Cardiac septum (tissue), 1 donor: ENCODE measurements at places on chromosomes 1 and 21. TPM values are rescaled to one million over a fixed set of nuclear protein-coding genes. Genes with fewer than 3 reads are reported as not detected.
A peak's percentile ranks its signal among the peaks of the same experiment; 100 is the strongest.

- no peak for DNase-seq
These were observed 160.5 kb downstream of the RASAL2 start for GRCh38 chr1:178254433-178254832.

DNA sequence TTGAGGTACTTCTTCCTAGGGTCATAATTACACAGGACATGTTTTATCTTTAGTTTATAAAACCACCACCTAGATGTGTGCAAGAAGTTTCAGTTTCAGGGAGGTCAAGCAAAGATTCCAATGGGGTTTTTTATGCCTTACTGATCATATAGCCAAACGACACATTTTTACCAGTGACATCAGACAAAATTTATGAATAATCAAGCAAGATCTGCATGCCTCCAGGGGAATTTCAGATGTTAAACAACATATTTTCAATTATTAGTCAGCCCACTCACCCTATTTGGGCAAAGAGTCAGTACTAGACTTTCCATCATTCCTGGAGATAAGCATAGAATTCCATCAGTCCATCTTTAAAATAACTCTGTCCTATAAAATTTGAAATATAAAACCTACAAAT is 867.4 kb downstream of the KCNT2 start:
- DNase-seq, result no peak

- DNase-seq, result no peak
These were observed 1.8 kb upstream of the KCNJ15 start for GRCh38 chr21:38254970-38255369.

DNA sequence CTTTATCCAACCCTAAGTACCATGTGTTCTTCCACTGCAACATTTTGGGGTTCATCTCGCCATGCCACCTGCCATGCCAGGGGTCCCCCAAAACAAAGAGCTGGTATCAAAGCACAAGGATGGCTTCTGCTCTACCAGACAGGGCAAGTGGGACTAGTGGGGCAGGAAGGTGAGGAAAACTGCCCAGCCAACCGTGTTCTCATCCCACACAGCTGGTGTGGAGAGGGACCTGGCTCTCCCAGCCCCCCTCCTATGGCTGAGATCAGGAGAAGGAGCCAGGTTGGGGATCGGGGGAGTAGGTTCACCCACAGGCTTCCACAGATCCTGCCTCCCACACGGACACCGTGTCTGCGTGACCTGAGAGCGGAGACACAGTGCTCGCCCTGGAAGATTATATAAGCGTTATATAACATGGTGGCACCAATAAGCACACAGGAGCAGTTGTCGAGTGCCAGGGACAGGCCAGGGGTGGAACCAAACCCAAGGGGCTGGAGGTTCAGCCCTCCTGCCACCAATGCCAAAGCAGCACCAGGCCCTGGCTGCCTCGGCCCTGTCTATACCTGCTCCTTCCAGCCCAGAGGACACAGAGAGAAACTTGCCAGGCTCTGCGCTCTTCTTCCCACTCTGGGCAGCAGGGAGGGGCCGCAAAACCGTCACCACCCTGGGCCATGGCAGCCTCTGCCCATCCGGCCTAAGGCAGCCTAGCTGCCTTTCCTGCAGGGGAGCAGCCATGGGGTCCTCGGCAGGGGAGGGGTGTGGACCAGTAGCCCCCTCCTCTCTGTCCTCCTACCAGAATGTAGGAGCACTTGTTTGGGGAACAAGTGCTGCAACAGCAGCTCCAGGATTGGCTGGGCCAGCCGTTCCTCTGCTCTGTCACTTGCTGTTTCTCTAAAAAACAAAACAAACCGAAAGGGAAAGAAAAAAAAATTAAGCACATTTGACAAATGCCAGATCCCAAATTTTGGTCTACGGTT is 43.5 kb downstream of the CD34 start:
- peak; percentile 83 for DNase-seq

GRCh38 chr1:230517786-230518185 is 91.7 kb upstream of the PGBD5 start:
- peak; percentile 80 for DNase-seq

GRCh38 chr1:54566438-54567141 is 18.6 kb downstream of the ACOT11 start:
- DNase-seq, result no peak

- DNase-seq, result no peak
These were observed 14.0 kb upstream of the ZC3H11B start for GRCh38 chr1:219626865-219627264.

DNA sequence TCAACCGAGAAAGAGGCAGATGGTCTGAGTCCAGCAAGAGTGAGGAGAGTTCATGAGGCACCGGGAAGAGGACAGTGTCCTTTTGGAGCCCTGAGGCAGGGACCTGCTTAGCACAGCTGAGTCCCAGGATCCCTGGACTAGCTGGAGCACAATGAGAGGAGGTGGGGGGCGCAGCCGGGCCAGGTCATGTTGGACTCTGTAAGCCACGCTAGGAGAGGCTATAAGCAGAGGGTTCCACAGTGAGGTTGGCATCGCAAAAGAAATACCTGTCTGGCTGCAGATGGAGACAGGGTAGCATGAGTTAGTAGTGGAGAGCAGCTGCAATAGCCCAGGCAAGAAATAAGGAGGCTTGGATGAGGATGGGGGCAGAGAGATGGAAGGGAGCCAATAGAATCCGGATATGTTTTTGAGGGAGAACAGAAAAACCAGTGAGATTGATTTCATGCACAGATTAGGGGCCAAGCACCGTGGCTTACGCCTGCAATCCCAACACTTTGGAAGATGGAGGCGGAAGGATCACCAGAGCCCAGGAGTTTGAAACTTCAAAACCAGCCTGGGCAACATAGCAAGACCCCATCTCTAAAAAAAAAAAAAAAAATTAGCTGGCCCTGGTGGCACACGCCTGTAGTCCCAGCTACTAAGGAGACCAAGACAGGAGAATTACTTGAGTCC is 98.2 kb downstream of the DHRS3 start:
- peak; percentile 57 for DNase-seq

DNA sequence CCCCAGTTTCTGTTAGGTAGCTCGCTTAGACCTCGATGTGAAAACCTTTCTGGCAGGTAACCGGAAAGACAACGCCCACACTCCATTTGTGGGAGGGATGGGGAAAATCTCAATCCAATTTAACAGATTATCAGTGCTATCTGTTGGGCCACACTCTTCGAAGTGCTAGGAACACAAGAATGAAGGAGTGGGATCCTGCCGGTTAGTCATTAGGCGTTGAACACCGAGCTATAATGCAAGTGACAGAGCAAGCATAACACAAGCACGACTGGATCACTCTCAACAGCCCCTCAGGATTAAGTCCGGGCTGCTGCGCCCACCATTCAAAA is 531 bp downstream of the SNIP1 start:
- no peak for DNase-seq

DNA sequence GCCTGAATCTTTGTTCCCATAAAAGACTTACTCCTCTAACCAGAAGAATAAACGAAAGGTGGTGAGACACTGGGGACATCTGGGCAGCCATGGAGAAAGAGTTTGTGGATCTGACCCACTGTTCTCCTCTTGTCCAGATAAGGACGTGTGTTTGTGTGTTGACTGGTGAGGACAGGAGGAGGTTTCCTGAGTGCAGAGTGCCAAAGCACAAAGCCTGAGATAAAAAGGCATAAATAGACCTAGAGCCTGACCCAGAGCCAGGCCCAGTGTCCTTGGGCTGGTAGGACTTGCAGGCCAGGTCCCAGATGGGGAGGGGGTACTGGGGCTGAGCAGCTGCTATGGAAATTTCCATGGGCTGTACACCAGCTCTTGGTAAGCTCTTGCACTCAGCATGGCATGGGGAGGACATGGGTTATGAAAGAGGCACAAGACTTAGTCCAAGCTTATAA is 19.6 kb upstream of the COQ8A start:
- DNase-seq, result peak; percentile 81

DNA sequence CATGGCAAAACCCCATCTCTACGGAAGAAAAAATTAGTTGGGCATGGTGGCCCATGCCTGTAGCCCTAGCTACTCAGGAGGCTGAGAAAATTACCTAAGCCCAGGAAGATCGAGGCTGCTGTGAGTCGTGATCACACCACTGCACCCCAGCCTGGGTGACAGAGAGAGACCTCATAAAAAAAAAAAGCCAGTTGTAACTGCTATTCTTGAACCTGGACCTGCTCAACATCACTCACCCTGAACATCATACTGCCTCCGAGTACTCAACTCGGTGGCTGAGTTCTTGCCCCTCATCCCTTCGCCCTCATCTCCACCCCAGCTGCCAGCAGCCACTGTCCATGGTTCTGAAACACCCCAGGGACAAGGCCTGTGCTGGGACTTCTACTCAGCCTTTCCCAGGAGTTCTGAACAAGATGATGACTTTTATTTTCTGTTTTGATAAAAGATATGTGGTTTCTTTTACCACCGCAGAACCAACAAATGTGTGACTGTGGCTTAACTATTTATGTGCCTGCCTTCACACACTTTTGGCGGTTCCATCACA is 5.4 kb upstream of the DISP3 start:
- DNase-seq, result no peak

GRCh38 chr1:74505928-74506710 is 6.3 kb downstream of the LRRC53 start:
- DNase-seq, result no peak

DNA sequence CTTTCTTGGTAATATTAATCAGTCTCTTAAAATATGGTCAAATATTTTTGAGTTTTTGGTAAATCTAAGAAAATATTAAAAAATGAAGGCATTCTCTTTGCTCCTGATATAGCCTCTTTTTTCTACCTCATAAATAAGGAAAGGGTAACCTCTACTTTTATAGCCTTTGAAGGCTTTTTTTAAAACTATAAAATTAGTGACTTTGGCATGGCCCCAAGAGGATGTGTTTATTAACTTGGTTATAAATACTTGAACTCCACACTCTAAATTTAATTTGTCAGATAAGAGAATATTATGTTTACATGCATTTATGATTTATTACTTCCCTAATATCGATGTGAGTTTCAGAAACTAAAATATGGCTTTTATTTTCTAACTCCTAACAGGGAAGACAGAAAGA is 60.3 kb downstream of the LMO4 start:
- no peak for DNase-seq

DNA sequence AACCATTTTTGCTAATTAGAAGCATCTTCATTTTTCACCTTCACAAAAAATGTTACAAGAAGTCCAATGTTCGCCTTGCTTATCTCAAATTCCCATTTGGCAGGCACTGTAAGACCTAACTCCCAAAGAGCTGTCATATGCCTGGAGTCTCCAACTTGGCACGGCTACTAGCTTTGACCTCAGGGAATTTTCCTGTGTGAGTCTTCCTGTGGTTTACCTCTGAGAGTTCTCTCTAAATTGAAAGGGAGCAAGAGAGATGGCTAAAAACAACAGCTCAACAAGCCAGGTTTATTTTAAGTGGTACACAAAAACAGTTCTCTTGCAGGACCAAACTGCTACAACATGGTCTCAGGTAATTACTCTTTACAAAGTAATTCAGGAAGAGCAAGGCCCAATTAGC is 756.0 kb upstream of the ADGRL2 start:
- no peak for DNase-seq

DNA sequence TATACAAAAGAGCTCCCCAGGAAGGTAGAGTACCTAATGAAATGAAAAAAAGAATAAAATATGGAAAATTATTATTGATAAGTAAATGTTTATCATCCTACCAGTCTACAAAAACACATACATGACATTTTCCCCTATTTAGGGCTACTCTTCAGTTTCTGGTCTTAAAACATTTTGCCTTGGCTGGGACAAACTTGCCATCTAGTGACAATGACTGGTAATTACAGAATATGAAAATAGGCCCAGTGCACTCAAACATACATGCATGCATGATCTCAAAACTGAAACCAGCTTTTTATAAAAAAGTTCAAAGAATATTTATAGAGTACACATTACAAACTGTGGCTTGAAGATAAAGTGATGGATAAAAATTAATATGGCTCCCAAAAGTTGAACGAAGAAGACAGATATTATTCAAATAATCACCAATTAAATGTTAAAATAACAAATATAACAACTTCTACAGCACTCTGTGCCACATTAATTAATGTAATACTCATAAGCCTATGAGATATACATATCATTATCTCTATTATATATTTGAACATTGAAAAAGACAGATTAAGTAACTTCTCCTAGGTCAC is 10.5 kb upstream of the RNPC3 start:
- DNase-seq, result no peak

DNA sequence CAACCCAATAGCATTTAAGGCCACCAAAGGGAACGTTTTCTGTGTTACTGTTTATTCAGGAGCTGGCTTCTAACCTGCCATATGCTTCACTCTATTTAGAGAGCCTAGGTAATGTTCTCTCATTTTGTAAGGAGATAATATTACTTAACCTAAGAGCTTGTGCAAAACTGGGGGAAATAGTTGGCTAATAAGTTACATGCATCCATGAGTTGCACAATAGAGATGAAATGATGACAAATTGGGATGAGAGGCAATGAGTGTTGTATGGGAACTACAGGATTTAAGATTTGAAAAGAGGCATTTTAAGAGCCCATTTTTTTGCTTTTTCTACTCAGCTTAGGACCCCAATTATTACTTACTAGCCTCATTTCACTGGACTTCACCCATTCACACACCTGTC is 151.0 kb downstream of the ST6GALNAC3 start:
- DNase-seq, result no peak

- no peak for DNase-seq
These were observed 61.5 kb downstream of the CD58 start for GRCh38 chr1:116508984-116509980.

- no peak for DNase-seq
These were observed 29.1 kb downstream of the LGALS8 start for GRCh38 chr1:236552901-236553300.

- DNase-seq, result no peak
These were observed 99.9 kb downstream of the NPHP4 start for GRCh38 chr1:5892329-5892728.

DNA sequence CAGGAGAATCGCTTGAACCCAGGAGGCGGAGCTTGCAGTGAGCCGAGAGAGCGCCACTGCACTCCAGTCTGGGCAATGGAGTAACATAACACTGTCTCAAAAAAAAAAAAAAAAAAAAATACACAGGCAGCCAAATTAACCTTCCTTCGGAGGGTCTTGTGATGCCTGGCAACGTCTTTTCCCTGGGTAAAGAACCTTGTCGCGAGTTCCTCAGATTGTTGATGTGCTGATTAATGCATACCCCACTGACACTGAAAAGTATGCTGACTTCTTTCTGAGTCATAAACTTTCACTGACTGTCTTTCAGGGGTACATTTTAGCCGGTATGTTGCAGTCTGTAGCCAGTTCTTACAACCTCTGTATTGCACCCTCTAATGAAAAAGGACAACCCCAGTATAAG is 95.1 kb upstream of the SOD1 start:
- no peak for DNase-seq

SV2A gene
- total RNA-seq, result 0.83 TPM

KIAA1614 gene
- total RNA-seq, result 11.4 TPM

ADAMTS4 gene
- 24.0 TPM for total RNA-seq

FMO2 gene
- 19.8 TPM for total RNA-seq

BCAR3 gene
- 6.9 TPM for total RNA-seq

C1orf141 gene
- not detected for total RNA-seq

OR2M3 gene
- total RNA-seq, result not detected

MANEAL gene
- 2.1 TPM for total RNA-seq

KRTAP13-2 gene
- not detected for total RNA-seq

AMY2B gene
- 31.1 TPM for total RNA-seq

CCDC185 gene
- not detected for total RNA-seq

SAMSN1 gene
- 1.9 TPM for total RNA-seq

SLFNL1 gene
- total RNA-seq, result 0.30 TPM

OR14A2 gene
- not detected for total RNA-seq
